ENCODE measurements at places on chromosomes 4 and X. TPM values are rescaled to one million over a fixed set of nuclear protein-coding genes. Genes with fewer than 3 reads are reported as not detected.

DNA sequence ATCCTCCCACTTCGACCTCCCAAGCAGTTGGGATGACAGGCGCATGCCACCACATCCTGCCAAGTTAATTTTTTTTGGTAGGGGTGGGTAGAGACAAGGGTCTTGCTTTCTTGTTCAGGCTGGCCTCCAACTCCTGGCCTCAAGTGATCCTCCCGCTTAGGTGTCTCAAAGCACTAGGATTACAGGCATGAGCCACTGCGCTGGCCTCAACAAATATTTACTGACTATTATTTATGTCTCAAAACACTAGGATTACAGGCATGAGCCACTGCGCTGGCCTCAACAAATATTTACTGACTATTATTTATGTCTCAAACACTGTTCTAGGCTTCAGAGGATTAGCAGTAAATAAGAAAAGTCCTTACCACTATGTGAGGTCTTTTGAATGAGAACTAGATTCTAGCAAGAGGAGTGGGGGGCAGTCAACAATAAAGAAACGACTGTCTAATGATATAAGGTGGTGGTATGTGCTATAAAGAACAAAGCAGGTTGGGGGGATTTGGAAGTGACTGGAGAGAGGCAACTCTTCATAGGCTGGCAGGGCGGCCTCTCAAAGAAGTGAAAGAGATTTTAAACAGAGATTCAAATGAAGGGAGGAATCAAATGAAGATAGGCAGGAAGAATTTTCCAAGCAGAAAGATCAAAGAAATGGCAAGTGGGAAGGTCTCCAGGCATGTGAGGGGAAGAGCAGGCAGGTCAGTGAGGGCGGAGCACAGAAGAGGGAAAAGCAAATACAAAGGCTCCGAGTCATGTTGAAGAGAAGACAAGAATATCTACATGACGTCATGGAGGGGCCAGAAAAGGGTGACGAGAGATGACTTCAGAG lies 12.7 kb upstream of the ACSL1 start:
- no peaks in the 10 kb centered on the region for H3K36me3 ChIP-seq
- H3K4me1 ChIP-seq = no peaks in the 10 kb centered on the region
- H3K27ac ChIP-seq = no peak overlapping the region
- no peak overlapping the region for H3K4me3 ChIP-seq
- peaks cover 3% of the 10 kb centered on the region for H3K27me3 ChIP-seq
- DNase-seq = no peak

GRCh38 chrX:40871385-40872082 lies 136.2 kb upstream of the MED14 start:
- no peak for DNase-seq
- no peaks in the 10 kb centered on the region for H3K27me3 ChIP-seq
- no peaks in the 10 kb centered on the region for H3K4me1 ChIP-seq
- no peak overlapping the region for H3K4me3 ChIP-seq
- H3K36me3 ChIP-seq = no peaks in the 10 kb centered on the region

DNA sequence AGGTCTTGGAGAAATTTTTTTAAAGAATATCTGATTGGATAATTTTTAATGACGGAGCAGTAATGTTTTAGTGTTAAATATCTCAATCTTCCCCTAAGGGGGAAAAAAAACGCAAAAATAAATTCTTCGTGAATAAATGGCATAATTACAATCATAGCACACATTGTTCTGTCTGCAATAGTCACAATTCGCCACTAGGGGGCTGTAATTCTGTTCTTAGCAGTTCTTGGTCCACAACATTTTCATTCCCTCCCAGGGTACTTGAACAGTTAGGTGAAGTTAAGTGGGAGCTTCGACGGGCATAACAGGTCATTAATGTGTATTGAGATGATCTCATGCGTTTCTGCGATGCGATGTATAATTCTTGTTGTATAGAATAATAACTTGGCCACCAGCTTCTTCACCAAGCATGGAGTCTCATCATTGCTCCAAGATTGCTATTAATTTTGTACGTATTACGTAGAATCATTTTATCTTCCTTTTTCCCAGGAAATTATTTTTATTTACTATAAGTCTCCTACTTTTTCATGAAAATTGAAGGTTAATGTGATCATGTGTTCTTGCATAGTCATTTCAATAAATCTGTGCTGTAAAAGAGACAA lies 27.2 kb downstream of the HTR2C start:
- H3K4me3 ChIP-seq = no peak overlapping the region
- no peaks in the 10 kb centered on the region for H3K36me3 ChIP-seq
- H3K27me3 ChIP-seq = no peaks in the 10 kb centered on the region
- H3K27ac ChIP-seq = no peak overlapping the region
- no peaks in the 10 kb centered on the region for H3K4me1 ChIP-seq

DNA sequence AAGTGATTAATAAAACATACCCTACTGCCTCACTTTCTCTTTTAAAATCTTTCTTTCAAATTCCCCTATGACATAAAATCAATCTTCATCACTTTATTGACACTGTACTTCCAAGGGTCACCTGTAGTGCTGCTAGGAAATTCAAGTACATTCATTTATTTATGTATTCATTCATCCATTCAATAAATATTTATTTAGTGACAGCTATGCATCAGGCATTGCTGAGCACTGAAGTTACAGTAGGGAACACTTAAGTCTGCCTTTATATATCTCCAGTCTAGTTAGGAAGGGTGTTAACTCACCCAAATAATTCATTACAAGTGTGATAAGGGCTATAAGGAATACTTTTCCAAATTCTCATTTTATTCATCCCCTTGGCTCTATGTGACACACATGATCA lies 2.3 kb downstream of the SYTL5 start:
- no peak for DNase-seq
- no peak overlapping the region for H3K27ac ChIP-seq
- no peak overlapping the region for H3K4me3 ChIP-seq
- H3K27me3 ChIP-seq = no peaks in the 10 kb centered on the region
- H3K4me1 ChIP-seq = no peaks in the 10 kb centered on the region

- no peaks in the 10 kb centered on the region for H3K36me3 ChIP-seq
- H3K4me3 ChIP-seq = no peak overlapping the region
- no peak for DNase-seq
- no peak overlapping the region for H3K27ac ChIP-seq
These were observed 614.6 kb upstream of the CPEB2 start for GRCh38 chr4:14387647-14388046.

- no peaks in the 10 kb centered on the region for H3K4me1 ChIP-seq
- H3K36me3 ChIP-seq = no peaks in the 10 kb centered on the region
- no peaks in the 10 kb centered on the region for H3K27me3 ChIP-seq
- H3K27ac ChIP-seq = no peak overlapping the region
- DNase-seq = no peak
These were observed 37.2 kb upstream of the HSD17B10 start for GRCh38 chrX:53471346-53471745.

DNA sequence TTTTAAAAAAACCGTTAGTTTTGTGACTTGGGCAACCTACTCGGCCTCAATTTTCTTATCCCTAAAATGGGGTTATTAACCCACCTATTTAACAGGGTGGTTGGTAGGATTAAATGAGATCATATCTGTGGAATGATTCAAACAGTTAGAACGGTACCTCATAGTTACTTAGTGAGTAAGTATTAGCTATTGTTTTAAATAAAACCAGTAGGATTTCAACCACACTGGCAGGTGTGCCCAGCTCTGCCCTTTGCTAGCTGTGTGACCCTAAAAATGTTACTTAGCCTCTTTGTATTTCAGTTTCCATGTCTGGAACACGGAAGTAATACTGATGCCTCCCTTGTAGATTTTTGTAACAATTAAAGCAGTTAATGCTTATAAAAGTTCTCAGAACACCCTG lies 225.8 kb upstream of the SPRY1 start:
- no peak overlapping the region for H3K27ac ChIP-seq
- no peaks in the 10 kb centered on the region for H3K4me1 ChIP-seq
- no peak overlapping the region for H3K4me3 ChIP-seq
- no peaks in the 10 kb centered on the region for H3K36me3 ChIP-seq

- no peak for DNase-seq
- H3K27me3 ChIP-seq = no peaks in the 10 kb centered on the region
- no peak overlapping the region for H3K4me3 ChIP-seq
These were observed 57.2 kb upstream of the BEX4 start for GRCh38 chrX:103157496-103158316.

- H3K4me1 ChIP-seq = no peaks in the 10 kb centered on the region
- H3K27me3 ChIP-seq = peaks cover 20% of the 10 kb centered on the region
- no peak for DNase-seq
- no peak overlapping the region for H3K27ac ChIP-seq
- H3K36me3 ChIP-seq = no peaks in the 10 kb centered on the region
These were observed 137.0 kb upstream of the PSAPL1 start for GRCh38 chr4:7571701-7572100.

GRCh38 chrX:128020701-128021100 lies 31.5 kb downstream of the ACTRT1 start:
- no peak overlapping the region for H3K4me3 ChIP-seq
- H3K27ac ChIP-seq = no peak overlapping the region
- no peak for DNase-seq

DNA sequence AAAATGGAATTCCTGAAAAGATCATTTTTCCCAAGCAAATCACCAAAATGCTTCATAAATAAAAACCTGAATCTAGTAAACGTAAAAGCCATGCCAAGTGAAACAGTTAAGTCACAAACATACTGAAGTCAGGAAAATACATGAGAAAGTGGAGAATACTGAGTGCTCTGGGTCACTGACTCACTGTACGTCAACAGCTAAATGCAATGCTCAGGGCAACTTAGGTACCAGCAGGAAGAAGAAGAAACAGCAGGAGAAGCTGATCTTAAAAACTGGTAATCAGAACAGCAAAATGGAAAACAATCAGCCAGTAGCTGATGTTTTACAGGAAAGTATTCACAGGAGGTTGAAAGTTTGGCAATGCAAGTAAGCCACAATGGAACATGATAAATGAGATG lies 252.6 kb upstream of the ETNPPL start:
- H3K36me3 ChIP-seq = no peaks in the 10 kb centered on the region
- no peak for DNase-seq
- no peaks in the 10 kb centered on the region for H3K4me1 ChIP-seq
- no peaks in the 10 kb centered on the region for H3K27me3 ChIP-seq

DNA sequence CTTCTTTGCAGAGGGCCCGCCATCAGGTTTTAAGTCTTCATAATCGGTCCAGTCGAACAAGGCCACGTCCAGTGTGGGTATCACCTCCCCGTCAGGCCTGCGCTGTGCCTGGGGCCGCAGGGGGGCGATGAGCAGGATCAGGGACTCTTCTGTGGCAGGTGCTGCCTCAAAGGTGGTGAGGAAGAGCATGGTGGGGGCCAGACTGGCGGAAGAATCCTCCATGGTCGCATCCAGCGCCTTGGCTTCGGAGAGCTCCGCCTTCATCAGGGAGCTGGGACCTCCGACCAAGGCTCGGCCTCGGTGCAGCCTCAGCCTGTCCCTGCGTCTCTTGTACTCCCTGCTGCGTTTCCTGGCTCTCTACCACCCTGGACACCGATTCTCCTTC lies 17.5 kb downstream of the FAM9A start:
- H3K27ac ChIP-seq = no peak overlapping the region
- no peaks in the 10 kb centered on the region for H3K36me3 ChIP-seq
- no peaks in the 10 kb centered on the region for H3K4me1 ChIP-seq
- no peaks in the 10 kb centered on the region for H3K27me3 ChIP-seq
- DNase-seq = no peak

GRCh38 chr4:118076958-118077766 lies 42.9 kb downstream of the NDST3 start:
- DNase-seq = no peak
- H3K4me3 ChIP-seq = no peak overlapping the region
- H3K4me1 ChIP-seq = no peaks in the 10 kb centered on the region
- H3K27ac ChIP-seq = no peak overlapping the region

GRCh38 chr4:185752872-185753271 lies 59.1 kb downstream of the SORBS2 start:
- DNase-seq = no peak
- H3K36me3 ChIP-seq = no peaks in the 10 kb centered on the region
- H3K4me1 ChIP-seq = no peaks in the 10 kb centered on the region
- H3K27ac ChIP-seq = no peak overlapping the region
- no peak overlapping the region for H3K4me3 ChIP-seq

DNA sequence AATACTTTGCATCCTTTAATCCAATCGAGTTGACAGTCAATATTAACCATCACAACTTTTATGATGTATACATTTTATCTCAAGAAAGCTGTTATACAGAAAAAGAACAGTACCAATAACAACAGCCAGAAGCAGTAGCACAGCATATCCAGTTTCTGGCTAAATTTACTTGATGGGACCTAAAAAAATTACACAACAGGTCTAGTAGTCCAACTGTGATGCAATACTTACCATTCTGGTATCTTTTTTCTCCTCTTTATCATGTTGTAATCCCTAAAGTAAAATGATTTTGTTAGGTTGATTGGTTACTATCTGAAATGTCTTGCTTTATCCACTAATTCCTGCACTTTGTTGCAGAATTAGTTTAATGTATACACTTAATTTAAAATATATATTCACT lies 1150.6 kb downstream of the FAT4 start:
- H3K36me3 ChIP-seq = no peaks in the 10 kb centered on the region
- H3K4me3 ChIP-seq = no peak overlapping the region
- H3K27ac ChIP-seq = no peak overlapping the region
- no peaks in the 10 kb centered on the region for H3K4me1 ChIP-seq

DNA sequence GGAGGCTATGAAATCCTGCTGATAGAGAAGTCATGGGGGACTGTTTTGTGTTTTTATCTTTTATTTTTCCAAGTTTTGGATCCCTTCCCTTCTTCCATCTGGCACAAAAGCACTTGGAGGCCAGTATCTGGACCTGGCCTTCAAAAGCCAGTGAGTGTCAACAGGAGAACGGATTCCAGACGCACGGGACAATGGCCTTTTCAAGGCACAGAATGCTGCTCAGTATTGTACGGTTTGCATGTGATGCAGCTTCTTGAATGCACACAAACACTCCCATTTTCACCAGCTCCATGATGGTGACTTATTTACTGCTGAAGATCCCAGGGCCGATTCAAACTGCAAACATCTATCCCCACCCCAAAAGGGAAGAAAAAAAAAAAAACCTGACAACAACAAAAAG lies 145.4 kb downstream of the CPEB2 start:
- no peak overlapping the region for H3K4me3 ChIP-seq
- no peak for DNase-seq
- H3K27me3 ChIP-seq = no peaks in the 10 kb centered on the region
- no peak overlapping the region for H3K27ac ChIP-seq
- H3K36me3 ChIP-seq = no peaks in the 10 kb centered on the region

DNA sequence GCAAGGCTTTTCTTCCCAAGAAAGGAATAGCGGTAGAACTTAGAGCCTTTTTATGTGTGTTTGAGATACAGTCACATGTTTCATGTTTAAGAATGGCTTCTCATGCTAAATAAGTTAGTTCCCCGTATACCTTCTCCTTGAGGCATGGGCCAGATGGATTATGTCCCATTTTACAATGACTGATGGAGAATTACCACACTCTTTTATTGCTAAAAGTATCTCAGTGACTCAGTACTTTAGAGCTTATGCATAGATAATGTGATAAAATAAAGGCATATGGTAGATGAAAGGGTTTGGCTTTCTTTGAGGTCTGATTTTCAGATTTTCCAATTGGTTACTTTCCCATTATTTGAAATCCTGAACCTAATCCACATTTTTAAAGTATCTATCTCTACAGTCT lies 121.8 kb upstream of the BMPR1B start:
- no peaks in the 10 kb centered on the region for H3K27me3 ChIP-seq
- no peaks in the 10 kb centered on the region for H3K4me1 ChIP-seq
- no peak for DNase-seq
- H3K36me3 ChIP-seq = peaks cover 2% of the 10 kb centered on the region
- no peak overlapping the region for H3K4me3 ChIP-seq

- no peak overlapping the region for H3K4me3 ChIP-seq
- no peaks in the 10 kb centered on the region for H3K27me3 ChIP-seq
- no peak for DNase-seq
- H3K4me1 ChIP-seq = peaks cover 53% of the 10 kb centered on the region
These were observed 24.2 kb downstream of the SUV39H1 start for GRCh38 chrX:48720577-48721250.

The CTAG1A gene
- not detected for total RNA-seq

The GUCY1B1 gene
- total RNA-seq = 0.30 TPM

The EXOSC9 gene
- total RNA-seq = 36.4 TPM

The ESX1 gene
- not detected for total RNA-seq

The IL3RA gene
- total RNA-seq = 0.16 TPM

The STATH gene
- total RNA-seq = not detected

The TCEAL6 gene
- not detected for total RNA-seq

The OTUD6A gene
- not detected for total RNA-seq
